ENCODE measurements at places on chromosomes 5 and 9.

DNA sequence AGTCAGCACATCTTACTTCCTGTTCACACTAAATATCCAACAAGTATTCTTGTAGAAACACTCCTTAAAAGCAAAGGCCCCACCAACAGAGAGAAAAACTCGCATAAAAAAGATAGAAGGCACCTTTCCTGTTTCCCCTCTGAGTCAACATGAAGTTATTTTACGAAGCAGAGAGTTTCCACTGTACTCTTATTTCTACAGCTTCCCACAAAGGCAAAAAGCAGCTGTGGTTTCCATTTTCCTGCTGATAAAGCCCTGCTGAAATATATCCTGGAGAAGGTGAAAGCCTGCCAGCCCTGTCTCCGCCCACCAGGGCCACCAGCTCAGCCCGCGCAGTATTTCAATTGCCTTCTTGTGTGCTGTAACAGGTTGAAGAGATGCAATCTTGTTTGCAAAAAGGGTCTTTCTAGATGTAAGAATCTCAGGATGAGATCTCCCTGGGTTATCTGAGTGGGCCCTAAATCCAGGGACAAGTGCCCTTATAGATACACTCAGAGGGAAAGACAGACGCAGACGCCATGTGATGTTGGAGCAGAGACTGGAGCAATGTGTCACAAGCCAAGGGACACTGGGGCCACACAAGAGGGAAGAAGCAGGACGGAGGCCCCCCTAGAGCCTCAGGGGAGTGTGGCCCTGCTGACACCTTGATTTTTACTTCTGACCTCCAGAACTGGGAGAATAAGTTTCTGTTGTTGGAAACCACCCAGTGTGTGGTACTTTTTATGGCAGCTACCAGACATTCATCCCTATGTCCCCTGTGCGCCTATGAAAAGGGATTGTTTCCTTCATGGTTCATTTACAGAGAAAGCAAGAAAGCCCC is 19.9 kb downstream of the SEMA4D start:
- DNase-seq = no peak

- no peak for DNase-seq
These were observed 787.4 kb upstream of the RGMB start for GRCh38 chr5:97986069-97986468.

DNA sequence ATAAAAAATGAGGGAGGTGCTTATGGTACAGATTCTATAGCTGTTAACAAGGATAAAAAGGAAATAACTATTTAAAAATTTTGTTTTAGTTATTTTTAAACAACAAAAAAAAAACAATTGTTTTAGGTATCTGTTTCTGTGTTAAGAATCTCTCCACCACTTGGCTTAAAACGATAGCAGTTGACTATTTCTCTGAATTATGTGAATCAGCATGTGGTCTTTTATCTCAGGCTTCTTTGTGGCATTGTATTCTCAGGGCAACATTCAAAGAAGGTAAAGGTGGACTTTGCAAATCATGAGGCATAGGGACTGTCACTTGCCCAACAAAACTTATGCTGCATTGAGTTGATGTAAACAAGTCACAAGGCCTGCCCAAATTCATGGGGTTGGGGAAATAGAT is 55.2 kb downstream of the ERBIN start:
- no peak for DNase-seq

- DNase-seq = no peak
These were observed 67.9 kb upstream of the TARS1 start for GRCh38 chr5:33372721-33373472.

DNA sequence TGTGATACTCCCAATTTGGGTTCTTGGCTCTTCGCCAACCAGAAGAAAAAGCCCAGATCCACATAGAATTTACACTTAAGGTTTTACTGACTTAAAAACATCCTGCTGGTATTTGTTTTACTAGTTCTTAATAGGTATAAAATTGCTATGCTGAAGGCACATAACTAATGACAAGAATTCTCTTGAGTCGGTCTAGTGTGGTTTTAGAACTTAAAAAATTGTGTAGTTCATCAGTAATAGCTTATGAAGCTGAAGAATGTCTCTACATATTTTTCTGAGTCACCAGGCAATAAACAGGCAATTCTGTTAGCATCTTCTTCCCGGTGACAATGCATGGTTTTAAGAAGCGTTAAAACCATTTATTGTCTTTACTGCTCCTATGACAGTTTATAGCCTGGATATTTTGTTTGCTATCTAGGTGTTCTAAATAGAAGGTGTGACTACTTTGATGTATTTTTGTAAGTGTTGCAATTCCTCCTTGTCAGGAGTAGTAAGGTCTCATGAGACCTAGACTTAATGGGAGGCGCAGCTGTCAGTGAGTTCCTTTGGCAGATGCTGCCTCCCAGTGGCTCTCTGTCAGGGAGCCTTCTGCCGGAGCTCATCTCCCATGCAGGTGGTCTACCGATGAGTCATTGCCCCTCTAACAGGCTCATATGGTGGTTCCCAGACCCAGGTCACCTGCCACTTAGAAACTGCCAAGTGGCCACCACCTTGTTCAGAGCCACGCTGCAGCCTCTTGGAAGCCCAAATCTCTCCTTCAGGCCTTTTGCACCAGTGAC is 173.8 kb downstream of the MAST4 start:
- DNase-seq = no peak

DNA sequence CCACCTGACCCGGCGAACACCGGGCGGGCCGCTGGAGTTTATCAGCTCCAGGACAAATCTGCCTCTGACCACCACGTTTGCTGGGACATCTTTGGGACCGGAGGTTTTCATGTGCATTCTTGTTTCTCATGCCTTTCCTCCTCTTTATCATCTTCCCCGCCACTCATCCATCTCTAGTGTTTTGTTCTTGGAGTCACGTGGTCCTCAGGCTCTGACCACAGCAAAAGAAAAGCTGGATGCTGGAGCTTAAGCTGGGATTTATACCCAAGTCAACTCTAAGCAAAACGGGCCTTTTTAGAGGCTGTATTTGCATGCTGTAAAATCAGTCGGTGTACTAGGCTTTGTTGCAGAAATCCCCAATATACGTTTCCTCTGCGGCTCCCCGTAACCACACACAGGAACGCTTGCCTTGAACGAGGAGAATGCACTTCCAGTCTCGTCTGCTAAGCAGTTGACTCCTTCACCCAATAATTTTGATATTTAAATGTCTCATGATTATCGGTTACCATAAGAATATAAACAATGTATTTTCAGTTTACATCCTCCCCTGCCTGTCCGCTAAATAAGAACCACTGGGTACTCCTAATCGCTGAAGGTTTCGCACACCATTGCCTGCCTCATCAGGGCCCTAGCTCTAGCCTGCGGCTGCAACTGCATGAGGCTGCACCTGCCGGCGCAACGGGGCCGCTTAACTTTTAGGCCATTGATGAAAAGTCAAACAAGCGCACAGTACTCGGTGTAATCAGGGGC is 560 bp upstream of the NDUFS6 start:
- DNase-seq = no peak

GRCh38 chr9:97535771-97536170 is 34.3 kb downstream of the TMOD1 start:
- no peak for DNase-seq

- no peak for DNase-seq
These were observed 4.3 kb downstream of the ERAP2 start for GRCh38 chr5:96880444-96881164.

- no peak for DNase-seq
These were observed 248.1 kb upstream of the IZUMO3 start for GRCh38 chr9:24793787-24794186.

DNA sequence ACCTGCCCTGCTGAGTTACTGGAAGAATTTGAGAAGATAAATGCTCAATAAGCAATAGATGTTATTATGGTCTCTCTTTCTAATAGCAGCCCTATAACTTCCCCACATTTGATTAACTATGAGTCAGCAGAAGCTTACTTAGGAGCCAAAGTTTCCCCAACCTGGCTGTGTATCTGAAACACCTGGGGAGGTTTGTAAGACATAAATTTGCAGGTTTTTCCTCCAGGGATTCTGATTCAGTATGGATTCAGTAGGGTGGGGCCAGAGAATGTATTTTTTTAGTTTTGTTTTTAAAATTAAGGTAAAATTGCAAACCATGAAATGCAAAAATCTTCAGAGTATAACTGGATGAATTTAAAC is 44.9 kb upstream of the GNPDA1 start:
- no peak for DNase-seq

DNA sequence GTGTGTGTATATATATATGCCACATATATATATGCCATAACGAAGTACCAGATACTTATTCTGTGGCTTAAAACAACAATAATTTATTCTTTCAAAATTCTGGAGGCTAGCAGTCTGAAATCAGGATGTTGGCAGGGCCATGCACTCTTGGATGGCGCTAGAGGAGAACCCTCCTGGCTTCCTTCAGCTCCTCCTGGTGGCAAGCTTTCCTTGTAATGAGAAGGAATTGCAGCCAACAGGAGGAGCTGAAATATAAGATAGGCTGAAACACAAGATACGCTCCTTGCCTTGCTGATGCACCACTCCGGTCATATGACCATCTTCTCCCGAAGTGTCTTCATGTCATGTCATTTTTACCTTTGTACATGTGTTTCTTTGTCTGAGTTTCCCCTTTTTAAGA is 368.1 kb upstream of the CTNND2 start:
- DNase-seq = no peak

DNA sequence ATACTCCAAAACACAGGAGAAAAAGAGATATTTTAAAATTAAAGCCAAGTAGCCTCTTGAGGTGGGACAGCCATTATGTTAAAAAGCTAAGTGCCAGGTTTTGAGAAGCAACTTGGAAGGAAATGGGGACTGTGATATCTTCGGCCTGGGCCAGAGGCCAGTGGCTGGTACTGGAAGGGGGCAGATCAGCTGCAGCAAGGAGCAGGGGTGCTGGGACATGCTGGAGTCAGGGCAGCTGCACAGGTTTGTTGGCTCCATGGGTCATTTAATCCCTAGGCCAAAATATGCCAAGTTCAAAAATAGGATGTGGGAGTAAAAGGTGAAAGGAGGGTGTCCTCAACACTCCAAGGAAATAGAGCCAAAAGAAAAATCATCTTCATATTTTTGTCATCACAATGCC is 30.0 kb downstream of the ADRB2 start:
- DNase-seq = no peak

DNA sequence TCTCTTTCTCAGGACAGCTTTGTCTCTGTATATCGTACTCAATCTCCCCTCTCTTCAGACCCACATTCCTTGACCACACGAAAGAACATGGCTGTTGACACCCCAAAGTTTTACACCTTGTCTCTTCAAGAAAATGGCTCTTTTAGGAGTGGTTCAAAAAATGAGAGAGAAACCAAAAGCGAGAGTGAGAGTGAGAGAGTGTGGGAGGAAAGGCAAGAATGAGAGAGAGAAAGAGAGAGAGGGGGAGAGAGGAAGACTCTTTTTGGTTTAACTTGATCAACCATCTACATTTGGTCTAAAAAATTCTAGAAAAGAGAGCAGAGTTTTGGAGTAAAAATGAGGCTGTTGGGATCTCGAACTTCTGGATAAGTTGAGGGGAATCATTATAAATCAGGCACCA is 581.8 kb upstream of the WWC1 start:
- no peak for DNase-seq

- DNase-seq = no peak
These were observed 524.1 kb upstream of the MEF2C start for GRCh38 chr5:89407054-89407453.

DNA sequence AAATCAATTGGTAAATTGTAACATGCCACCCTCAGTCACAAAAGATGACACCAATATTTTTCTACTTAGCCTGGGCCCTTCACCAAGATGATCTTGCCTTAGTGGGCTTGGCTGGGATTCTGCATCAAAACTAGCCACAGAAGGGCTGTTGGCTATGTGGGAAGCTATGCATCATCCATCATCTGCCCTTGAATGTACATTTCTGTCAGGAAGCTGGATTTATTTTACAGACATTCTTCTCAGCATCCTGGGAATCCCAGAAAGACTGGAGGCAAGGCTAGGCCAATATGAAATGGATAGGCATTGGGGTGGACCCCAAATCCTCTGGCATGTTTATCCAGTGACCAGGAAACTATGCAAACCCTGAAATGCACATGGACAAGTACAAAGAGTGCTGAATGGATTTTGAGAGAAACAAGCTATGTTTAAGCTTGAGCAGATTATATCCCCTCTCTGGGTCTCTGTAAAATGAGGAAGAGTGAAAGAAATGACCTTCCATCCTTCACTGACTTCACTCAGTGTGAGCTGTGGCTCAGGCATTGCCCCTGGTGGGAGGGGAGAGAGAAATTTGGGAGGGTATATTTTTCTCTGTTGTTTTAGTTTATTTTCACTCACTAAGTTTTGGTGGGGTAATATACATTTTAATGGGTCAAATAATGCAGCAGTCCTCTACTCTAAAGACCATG is 283.6 kb downstream of the EBF1 start:
- DNase-seq = no peak

GRCh38 chr5:79269733-79270166 is 33.8 kb downstream of the JMY start:
- DNase-seq = no peak

GRCh38 chr9:71676460-71676859 is 91.9 kb downstream of the CEMIP2 start:
- DNase-seq = no peak

- DNase-seq = no peak
These were observed 180.7 kb downstream of the KDM4C start for GRCh38 chr9:6938447-6938846.

DNA sequence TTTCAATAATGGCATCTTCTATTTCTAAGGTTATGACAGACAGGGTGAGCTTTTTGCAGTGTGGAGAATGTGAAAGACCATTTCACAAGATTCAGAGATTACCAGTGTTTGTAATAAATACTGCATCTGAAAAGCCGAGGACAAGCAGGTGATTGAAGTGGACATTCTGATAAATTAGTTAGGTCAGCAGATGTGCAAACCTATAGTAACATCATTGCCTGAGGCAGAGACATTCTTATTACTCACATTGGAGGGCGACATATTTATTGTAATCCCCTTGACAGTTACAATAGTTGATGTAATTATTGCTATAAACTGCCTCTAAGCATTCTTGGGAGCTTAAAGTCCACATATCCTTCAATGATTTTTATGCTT is 3.3 kb downstream of the RASGRF2 start:
- no peak for DNase-seq

- DNase-seq = no peak
These were observed 74.7 kb upstream of the SPIN1 start for GRCh38 chr9:88313364-88314220.

Measured in esophagus squamous epithelium (tissue), 5 donors.